ENCODE measurements at places on chromosomes 7 and 10. TPM values are rescaled to one million over a fixed set of nuclear protein-coding genes. Genes with fewer than 3 reads are reported as not detected.

Gene CALN1
- not detected for total RNA-seq

DNA sequence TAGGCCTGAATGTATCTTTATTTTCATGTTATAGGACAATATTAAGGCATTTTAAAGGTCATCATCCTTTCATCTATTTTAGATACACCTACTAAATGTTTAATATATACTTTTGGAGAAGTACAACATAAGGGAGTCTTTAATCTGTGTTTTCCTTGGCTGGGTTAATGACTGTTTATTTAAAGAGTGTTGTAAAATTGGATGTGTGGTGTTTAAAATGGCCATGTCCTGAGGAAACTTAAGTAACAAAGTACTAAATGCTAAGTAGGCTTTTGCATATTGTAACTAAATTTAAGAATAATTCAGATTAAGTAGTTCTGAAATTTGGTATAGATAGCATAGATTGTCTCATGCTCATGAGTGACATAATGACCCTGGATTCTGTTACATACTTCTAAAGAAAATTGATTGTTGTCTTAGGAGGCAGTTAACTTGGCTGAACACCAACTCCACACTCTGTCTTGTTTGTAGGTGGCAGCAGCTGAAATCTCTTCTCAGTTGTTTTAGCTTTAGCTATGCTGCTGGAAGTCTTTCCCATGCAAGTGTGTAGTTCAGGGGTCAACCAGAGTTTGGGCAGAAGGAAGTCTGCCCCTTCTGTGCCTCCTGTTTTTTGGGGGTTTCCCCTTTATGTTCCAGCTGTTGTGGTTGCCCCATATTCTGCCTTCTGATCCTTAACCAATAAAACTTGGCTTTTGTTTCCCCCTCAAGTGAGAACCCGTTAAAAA is 29.2 kb downstream of the DLD start:
- DNase-seq = no peak

DNA sequence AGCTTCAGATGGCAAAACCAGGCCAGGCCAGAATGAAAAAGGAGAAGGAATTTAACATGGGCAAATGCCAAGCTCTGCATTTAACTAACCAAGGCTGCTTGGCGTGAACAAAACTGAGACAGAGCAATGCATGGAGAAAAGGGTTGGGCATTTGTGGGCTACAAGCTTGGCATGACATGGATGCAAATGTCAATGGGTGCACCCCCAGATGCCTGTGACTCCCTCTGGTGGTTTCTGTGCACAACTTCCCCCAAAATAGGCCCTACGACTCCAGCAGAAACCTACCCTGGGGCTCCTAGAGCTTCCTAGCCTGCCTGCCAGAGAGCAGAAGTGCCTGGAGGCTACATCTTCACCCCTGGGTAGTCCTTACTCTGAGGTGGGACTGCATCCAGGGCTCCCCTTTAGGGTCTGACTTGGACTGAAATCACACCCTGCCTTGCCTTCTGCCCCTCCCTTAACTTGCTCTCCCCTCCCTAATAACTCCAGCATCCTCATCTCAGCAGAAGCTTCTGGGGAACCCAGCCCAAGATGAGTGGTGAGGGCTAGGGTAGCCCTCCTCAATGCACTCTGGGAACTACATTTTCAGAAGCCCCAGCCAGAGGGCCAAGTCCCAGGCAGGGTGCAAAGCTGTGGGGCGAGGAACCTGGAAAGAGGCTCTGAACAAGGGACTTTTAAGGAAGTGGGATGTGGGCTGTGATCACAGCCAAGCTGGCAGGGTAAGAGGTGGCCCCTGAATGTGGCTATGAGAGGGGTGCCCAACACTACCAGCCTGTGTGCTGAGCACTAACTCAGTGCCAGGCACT is 11.3 kb downstream of the GPRIN2 start:
- DNase-seq = no peak

Gene SUGCT
- 3.4 TPM for total RNA-seq

DNA sequence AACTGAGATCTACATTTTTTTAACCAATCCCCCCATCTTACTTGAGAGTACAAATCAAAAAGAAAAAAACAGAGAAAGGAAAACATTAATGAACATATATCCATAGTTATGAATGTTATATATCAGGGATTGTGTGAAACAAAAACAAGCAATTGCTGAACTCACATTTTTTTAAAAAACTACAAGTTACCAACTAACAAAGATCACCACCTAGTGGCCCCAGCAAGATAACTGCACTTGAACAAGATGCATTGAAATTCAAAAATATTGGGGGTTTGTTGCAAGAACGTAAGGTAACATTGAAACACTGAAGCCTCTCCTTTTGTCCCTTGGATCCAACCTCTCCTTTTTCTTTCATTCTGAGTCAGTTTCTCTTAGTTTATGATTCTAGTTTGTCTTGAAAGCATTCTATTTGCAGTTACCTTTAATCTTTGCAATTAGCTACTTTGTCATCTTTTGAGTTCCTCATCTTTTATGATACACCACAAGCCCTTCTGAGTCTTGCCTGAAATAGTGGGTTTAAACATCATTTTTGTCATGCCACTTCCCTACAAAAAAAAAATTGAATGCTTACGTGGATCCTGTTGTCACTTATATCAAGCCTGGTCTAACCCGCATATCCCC is 87.3 kb upstream of the TES start:
- no peak for DNase-seq
